ENCODE measurements at places on chromosomes 11 and 22.
A peak's percentile ranks its signal among the peaks of the same experiment; 100 is the strongest.

GRCh38 chr11:118010738-118011461, 24.7 kb downstream of the IL10RA start:
- DNase-seq: no peak

GRCh38 chr11:70570693-70571395, 172.5 kb downstream of the CTTN start:
- no peak for DNase-seq

GRCh38 chr11:57785072-57785471, 23.5 kb downstream of the CTNND1 start:
- DNase-seq: no peak

DNA sequence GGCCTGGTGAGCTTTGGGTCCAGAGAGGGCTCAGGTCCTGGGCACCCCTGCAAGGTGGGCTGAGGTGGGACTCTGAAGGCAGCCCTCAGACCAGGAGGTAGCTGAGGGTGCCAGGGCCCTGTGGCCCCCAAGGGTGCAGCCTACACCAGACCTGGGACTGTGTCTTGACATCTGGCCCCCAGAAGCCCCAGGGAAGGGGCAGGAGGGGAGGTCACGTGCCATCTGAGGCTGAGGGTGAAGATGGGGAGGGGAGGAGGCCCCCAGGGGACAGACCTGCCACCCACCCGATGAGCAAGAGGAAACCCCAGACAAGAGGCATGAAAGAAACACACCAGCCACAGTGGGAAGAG, 520.2 kb downstream of the BRD1 start:
- no peak for DNase-seq

- DNase-seq: no peak
Measured at GRCh38 chr11:78542007-78542406, 32.7 kb downstream of the NARS2 start.

- DNase-seq: no peak
Measured at GRCh38 chr11:2555336-2555735, 110.5 kb downstream of the KCNQ1 start.

- DNase-seq: peak; percentile 12
Measured at GRCh38 chr11:69744435-69744834, 30.7 kb downstream of the FGF4 start.

DNA sequence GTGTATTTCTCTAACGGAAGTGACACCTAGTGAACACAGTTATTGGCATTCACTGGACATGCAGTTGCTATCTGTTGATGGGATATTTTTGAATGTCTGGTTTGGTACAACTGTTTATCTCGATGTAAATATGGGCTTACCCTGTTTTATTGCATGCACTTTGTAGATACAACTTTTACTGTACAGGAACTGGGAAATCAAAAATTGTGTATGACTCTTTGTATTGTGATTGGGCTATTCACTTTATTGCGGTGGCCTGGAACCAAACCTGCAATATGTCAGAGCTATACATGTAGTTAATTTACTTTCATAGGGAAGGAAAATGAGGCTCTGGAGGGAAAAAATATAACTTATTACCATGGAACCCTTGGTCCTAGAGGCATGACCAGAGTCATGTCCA, 380.7 kb upstream of the KIRREL3 start:
- no peak for DNase-seq

- DNase-seq: peak; percentile 65
Measured at GRCh38 chr22:29625090-29625825, 21.8 kb downstream of the NF2 start.

- DNase-seq: no peak
Measured at GRCh38 chr11:11588891-11589290, 32.9 kb downstream of the GALNT18 start.

GRCh38 chr11:96235751-96236150, 107.2 kb downstream of the MAML2 start:
- DNase-seq: no peak

- no peak for DNase-seq
Measured at GRCh38 chr11:72274435-72274834, 30.5 kb upstream of the PHOX2A start.

- DNase-seq: no peak
Measured at GRCh38 chr11:8261291-8261690, 2.4 kb downstream of the LMO1 start.

GRCh38 chr11:95791709-95792033, 1.4 kb downstream of the CEP57 start:
- no peak for DNase-seq

DNA sequence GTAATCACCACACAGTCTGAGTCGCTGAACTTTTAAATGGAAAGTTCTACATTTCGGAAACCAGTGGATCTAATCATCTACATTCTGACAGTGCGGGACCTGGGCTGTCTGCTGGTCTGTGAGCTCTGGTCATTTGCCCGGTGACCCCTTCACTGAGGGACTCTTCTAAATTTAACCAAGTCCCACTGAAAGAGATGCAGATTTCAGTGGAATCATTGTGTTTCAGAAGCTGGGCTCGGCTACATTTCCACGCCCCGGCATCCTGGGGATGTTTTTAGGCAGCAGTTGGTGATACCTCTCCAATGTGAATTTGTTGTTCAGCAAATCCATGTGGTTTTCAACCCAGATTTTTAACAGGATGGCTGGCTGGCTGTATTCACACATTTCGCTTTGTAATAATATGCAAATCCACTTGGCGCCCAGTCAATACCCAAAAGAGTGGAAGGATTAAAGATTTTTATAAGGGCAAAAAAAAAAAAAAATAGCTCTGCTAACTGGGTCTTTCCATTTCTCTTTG, 145.5 kb upstream of the RASSF10 start:
- DNase-seq: no peak

DNA sequence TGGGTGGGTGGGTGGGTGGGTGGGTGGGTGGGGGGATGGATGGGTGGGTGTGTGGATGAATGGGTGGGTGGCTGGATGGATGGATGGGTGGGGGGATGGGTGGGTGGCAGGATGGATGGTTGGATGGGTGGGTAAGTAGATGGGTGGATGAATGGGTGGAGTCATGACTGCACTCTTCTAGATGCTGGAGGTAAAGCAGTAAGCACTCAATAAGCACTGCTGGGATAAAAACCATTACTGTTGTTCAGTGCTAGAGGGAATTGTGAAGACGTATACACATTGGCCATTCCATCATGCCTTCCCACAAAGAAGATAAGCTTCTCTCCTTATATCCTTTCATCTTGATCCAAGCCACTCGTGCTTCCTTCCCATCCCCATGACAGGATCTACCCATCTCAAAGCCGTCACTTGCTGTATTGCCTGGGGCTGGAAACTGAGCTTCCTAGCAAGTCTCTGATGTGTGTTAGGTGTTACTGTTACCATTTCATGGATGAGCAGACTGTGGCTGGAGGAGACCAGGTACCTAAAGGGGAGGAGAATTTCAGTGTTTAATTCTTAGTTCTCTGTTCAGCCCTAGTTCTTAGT, 74.8 kb downstream of the MICAL2 start:
- no peak for DNase-seq

GRCh38 chr11:68106165-68106940, 14.8 kb downstream of the CHKA start:
- DNase-seq: no peak

DNA sequence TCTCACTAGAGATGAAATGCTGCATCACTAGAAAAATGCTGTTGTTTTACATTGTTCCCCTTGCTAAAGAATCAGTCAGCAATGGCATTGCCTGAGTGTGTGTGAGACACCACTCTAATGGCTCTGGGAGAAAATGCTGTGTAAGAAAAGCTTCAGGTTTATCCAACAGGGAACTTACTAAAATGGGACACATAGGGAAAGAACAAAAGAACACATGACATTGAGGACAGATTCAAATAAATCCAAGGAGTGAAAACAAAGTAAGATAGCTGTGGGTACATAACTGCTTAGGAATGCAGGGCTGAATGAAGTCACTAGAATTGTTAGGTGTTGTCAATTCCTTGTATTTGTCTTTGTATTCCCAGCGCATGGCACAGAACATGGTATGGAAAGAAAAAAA, 24.2 kb downstream of the BLID start:
- no peak for DNase-seq

GRCh38 chr11:77842441-77843121, 21.6 kb downstream of the AAMDC start:
- no peak for DNase-seq

GRCh38 chr11:46835897-46836296, 10.2 kb downstream of the CKAP5 start:
- no peak for DNase-seq

DNA sequence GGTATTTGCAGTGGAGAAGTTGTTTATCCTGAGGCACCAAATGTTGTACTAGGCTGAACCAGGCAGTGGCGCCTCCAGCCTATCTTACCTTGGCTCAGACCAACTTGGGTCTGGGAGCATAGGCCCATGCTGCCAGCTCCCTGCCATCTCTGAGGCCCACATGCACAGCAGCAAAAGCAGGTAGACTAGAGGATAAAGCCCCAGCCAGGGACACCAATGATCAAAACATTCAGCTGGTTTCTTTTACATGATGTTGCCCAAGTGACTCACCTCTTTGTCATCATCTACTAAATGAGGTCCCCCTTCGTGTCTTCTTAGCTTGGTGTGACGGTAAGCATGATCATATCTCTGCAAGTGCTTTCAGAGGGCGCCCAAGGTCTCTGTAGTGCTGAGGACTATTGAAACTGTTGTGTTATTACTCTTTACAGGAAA, 112.1 kb upstream of the DRD2 start:
- no peak for DNase-seq

- peak; percentile 10 for DNase-seq
Measured at GRCh38 chr22:19631899-19632667, 82.2 kb upstream of the SEPTIN5 start.

- DNase-seq: no peak
Measured at GRCh38 chr11:39304586-39304985, 2154.9 kb downstream of the LRRC4C start.

- no peak for DNase-seq
Measured at GRCh38 chr22:50153056-50153755, 17.3 kb upstream of the PANX2 start.

DNA sequence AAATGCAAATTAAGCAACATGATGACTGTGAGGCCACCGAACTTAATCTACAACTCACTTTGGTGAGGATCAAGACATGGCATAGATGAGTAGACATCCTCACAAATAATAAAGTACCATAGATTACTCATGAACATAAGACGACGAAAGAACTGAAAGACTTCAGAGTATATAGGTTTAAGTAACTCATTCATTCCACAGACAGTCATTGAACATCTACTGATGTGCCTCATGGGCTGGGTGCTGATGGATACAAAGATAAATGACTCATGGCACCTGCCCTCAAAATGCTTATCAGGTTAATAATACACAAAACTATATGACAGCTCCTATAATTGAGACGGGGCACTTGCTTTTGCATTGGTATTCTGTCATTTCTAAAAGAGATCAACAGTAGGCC, 63.3 kb downstream of the ZC3H12C start:
- no peak for DNase-seq

DNA sequence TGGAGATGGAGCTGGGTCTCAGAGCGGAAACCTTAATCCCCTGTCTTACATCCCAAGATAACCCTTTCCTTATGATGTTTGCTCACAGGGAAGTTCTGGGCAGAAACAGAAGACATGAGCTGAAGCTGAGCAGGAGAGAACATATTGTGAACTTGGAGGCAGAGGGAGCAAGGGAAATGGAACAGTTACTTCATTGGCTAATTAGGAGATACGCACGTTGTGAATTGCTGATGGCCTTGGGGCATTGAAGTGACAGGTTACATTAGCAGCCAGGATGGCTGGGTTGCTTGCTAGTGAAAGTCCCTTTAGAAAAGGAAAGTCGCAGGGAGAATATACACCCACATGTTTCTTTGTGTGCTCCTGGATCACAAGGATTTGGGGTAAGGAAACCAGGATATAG, 48.7 kb downstream of the TENM4 start:
- DNase-seq: no peak

DNA sequence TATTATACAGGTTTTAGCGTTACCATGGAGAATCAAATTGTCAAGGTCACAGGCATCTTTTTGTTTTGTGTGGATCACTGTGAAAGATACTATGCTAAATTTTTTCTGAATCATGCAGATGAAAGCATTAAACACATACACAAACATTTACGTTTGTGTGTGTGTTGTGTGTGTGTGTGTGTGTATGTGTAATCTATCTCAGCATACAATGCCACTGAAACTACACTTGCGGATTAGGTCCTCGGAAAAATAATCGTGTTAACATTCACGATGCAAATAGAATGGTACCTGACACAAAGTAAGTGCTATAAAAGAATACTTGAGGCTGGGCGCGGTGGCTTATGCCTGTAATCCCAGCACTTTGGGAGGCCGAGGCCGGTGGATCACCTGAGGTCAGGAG, 41.9 kb upstream of the TOP3B start:
- no peak for DNase-seq

- DNase-seq: no peak
Measured at GRCh38 chr11:126466236-126467045, 111.0 kb downstream of the ST3GAL4 start.

- no peak for DNase-seq
Measured at GRCh38 chr11:131809203-131809918, 438.9 kb downstream of the NTM start.

DNA sequence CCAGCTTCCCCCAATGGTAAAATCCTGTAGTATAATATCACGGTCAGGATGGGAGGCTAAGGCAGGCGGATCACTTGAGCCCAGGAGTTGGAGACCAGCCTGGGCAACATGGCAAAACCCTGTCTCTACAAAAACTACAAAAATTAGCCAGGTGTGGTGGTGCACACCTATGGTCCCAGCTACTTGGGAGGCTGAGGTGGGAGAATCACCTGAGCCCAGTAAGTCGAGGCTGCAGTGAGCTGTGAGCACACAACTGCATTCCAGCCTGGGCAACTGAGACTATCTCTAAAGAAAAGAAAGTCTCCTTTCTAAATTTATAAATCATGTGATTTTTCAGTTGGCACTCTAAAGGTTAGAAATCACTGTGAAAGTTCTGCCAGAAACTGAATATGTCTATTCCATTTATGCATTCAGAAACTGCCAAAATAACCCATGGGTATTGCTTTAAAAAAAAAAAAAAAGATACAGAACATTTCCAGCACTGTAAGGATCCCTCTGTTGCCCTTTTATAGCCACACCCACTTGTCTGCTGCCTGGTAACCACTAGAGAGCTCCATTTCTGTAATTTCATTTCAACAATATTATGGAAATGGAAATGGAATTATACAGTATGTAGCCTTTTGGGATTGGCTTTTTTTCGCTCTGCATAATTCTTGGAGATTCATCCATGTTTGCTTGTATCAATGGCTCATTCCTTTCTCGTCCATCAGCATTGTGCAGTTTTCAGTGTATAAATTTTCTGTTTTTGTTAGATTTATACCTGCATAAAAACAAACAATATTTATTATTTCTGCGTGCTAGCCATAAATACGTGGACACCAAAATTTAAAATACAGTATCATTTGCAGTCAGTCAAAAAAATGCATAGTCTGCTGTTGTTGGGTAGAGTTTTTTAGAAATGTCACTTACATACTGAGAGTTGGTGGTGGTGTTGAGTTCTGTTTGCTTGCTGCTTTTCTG, 9.4 kb downstream of the CDC45 start:
- DNase-seq: no peak

GRCh38 chr11:7668911-7669310, 4.4 kb downstream of the CYB5R2 start:
- no peak for DNase-seq
